Endothelial cell (in vitro differentiated cells): ENCODE measurements at places on chromosomes 16 and 17. TPM values are rescaled to one million over a fixed set of nuclear protein-coding genes. Genes with fewer than 3 reads are reported as not detected.

- no peak for DNase-seq
Measured at GRCh38 chr17:28889996-28890395, 7.5 kb downstream of the FLOT2 start.

TRPV3 gene
- not detected for total RNA-seq

- no peak for DNase-seq
Measured at GRCh38 chr17:79340333-79341221, 266.0 kb downstream of the ENGASE start.

- no peak for DNase-seq
Measured at GRCh38 chr17:62679866-62680377, 52.5 kb downstream of the MRC2 start.
